ENCODE measurements at places on chromosomes 5 and 9.

DNA sequence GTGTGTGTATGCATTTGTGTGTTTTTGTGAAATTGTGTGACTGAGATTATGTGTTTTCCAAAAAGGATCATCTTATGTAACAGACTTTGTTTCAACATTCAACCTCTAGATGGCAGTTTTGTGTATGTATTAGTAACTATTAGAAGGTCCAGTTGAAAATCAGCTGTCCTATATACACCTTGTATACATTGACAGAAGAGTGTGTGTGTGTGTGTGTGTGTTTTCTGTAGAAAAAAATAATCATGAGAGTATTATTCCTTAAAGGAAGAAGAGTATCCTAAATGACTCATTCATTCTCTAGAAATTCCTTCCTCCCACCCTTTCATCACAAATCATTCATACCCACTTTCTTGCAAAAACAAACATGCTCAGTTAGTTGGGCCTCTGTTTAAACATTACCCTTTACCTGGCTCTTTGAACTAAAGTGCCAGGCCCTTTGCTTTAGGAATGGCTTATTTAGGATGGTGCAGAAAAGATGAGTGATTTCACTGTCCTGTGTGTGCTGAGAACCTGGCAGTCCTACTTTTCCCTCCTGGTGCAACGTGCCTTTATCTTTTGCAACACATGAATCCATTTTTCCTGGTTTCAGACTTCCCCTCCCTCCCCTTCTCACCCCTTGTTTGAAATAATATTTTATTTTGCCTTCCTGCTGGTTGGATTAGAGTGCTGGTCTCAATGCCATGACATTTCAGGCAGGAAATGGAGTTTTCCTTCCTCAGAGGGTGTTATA lies 152.2 kb downstream of the ARHGAP26 start:
- peak; percentile 51 for DNase-seq

DNA sequence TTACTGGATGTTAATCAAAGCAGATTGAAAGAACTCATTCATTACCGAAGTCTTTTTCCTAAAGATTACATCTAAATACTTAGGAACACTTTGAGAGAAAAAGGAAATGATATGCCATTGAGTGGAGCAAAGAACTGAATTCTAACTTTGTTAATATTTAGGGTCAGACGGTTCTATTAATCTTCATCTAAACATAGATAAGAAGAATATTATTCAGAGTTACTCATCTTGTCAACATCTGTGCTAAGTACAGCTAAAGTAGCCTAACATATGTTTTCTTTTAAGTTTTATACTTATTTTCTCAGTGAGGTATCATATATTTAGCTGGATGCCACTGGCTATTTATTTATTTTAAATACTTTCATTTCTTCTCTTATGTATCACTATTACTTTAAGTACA lies 1763.7 kb downstream of the EFNA5 start:
- no peak for DNase-seq

DNA sequence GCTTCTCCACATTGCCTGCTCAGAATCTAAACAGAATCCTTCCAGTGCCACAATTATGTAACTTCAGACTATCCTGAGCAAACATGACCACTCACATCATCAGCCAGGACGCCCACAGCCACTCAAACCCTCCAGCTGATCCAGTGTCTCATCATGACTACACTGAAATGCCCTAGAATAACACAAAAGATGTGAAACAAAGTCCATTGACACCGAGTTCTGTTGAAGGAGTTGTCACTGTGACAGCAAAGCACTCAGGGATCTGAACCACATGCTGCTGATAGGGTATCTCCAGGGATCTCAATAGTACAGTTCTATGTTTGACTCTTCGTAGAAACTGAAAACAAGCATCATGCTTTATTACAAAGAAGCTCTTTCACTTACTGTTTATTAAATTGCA lies 150.2 kb downstream of the GABBR2 start:
- no peak for DNase-seq

GRCh38 chr5:154884424-154884823 lies 26.0 kb downstream of the CNOT8 start:
- no peak for DNase-seq

DNA sequence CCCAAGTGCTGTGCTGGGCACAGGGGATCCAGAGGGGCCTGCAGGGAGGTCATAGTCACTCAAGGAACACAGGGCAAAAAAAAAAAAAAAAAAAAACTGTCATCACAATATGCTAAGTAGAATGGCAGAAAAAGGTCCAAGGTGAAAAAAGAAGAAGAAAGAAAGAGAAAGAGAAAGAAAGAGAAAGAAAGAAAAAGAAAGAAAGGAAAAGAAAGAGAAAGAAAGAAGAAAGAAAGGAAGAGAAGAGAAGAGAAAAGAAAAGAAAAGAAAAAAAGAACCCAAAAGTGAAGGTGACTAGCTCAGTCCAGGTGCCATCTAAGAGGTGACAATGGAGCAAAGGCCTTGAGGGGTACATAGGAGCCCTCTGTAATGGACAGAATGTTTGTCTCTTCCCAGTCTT lies 73.9 kb downstream of the PDE6A start:
- DNase-seq = no peak

DNA sequence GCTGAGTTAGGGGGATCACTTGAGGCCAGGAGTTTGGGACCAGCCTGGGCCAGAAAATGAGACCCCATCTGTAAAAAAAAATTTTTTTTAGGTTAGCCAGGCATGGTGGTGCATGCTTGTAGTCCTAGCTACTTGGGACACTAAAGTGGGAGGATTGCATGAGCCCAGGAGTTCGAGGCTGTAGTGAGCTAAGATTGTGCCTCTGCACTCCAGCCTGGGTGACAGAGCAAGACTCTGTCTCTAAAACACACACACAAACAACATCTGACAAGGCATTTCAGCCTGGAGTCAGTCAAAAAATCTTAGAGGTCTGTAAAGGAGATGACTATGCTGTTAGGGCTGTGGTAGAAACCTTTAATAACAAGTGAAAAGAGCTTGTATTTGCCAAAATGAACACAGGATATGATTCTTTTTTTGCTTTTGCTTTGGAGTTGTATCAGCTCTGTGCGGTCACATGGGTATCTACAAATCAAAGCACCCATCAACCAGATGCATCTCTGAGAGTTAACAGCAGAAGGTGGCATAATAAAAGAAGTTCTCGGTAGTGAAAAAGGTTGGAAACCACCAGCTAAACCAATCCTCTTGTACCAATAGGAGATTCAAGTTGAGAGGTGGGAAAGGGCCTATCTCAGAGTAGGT lies 3.6 kb upstream of the PSMD5 start:
- DNase-seq = no peak

DNA sequence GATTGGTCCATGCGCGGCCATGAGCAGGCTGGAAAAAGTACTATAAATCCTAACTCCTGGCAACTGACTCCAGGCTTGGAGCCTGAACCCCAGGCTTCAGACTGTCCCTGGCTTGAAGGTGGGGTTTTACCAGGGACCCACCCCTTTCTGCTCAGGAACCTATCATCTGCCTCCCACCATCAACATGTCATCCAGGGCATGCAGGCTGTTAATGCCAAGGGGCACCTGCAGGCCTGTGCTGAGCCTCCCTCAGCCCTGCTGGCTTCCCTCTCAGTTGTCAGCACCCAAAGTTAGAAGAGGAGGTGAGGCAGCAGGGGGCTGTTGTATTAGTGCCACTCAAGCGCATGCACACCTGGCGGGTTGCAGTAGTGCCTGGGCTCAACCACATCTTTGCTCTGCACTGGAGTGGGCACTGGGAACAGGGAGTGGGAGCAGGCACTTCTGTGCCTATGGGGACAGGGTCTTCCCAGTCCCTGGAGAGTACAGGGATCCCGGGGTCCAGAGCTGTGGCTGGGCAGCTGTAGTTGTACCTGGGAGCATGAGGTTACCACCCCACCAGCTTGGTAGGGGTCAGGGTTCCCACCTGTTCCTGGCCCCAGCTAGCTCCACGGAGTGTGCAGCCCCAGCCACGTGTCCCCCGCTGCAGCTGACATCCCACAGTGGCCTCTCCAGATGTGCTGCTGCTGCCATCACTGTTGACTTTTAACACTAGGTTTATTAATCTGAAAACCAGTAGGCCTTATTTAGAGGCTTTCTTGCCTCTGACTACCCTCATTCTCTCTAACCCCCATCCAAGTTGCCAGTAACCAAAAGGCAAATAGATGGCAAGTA lies 306.2 kb upstream of the RIOK2 start:
- DNase-seq = no peak

DNA sequence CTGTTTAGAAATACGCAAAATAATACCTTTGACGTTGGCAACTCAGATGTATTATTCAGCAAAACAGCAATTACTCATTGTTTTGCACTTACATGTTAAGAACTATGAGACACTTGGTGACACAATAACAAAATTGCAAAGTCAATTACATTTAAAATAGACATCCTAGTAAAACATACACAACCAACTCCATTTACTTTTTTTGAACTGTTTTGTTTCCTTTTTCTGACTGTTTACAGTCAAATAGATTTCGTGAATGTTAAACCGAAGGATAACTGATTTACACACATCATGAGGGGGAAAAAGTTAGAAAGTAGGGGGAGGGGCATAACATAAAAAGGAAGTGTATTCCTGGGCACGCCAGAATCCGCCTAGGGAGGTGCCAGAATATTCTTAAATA lies 220.1 kb downstream of the MEF2C start:
- no peak for DNase-seq

GRCh38 chr5:160315968-160316367 lies 3.6 kb upstream of the CCNJL start:
- no peak for DNase-seq

DNA sequence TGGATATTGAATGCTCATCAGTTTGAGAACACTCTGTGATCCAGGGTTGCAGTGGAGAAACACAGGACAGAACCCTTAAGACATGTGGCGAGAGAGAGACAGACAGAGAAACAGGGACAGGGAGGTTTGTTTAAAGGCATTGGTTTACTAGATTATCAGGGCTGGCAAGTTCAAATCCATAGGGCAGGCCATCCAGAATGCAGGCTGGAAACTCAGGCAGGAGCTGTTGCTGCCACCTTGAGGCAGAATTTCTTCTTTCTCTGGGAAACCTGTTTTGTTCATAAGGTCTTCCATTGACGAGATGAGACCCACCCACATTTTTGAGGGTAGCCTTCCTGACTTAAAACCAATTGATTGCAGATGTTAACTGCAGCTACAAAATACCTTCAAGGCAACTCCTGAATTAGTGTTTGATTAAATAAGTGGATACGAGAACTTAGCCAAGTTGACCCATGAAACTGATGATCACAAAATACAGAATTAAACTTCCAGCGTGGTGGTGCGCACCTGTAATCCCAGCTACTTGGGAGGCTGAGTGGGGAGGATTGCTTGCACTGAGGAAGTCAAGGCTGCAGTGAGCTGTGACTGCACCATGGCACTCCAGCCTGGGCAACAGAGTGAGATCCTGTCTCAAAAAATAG lies 55.9 kb downstream of the NSUN2 start:
- peak; percentile 59 for DNase-seq

GRCh38 chr9:77063645-77064285 lies 44.3 kb downstream of the FOXB2 start:
- peak; percentile 81 for DNase-seq
